ENCODE measurements at places on chromosomes 5 and 9.

GRCh38 chr5:148805326-148806290, 20.8 kb upstream of the ADRB2 start:
- DNase-seq: no peak

DNA sequence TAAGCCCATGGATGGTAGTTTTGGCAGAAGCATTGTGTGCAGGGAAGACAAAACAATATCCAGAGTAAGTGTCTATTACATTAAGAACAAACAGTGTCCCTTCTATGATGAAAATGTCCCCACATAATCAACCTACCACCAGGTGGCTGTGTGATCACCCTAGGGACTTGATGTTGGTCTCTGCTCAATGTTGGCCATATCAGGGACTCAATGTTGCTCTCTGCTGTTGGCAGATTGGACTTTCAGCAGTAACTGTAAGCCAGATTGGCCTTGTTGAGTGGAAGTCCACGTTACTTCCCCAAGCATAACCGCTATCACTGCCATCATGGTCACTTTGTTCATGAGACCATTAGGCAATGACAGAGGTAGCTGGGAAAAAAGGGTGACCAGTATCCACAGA, 52.8 kb upstream of the PRSS3 start:
- DNase-seq: peak; percentile 79

DNA sequence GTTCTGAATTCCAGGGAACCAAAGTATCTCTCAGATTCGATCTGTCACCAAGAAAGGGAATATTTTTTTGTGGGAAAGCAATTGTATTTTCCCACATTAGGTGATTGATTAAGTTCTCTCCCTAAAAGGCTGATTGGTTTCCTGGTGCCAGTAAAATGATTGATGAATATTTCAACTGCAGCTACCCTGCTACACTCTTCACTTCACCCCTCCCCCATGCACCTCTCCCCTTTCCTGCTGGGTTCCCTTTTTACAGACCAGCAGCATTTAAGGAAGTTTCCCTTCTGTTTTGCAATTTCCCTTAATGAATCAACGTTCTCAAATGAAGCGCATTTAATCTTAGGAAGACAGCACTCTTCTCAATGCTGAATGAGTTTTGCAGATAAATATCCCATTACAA, 13.1 kb downstream of the NR6A1 start:
- no peak for DNase-seq

- no peak for DNase-seq
These were observed 47.9 kb upstream of the ZNF618 start for GRCh38 chr9:113828221-113828620.

DNA sequence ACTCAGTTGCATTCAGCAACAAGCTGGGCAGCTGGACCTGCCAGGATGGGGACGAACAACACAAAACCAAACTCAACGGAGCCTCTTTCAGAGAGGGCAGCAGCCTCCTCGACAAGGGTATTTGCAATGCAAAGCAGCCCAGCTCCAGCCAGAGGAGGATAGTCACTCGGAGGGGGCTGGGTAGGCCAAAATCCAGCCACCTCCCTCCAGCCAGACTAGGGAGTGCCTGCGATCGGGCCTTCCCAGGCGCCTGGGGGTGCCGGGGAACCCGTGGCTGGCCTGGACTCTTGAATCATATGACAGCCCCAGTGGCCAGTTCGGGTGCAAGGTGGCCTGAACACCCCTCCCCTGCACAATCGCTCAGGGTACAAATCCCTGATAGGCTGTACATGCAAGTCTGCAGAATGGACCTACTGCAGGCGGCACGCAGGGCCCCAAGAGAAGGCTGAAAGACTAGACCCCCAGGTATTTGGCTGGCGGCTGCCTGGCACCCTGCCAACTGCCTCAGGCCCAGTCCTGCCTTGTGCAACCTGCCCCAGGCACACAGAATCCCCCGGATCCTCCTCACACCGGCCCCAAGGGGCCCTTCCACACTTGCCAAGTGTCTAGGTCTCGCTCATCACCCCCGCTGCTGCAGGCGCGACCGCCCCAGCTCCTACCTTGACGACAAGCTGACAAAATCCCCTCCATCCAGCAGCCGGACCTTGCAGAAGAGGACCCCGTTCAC, 1.3 kb downstream of the EEIG1 start:
- DNase-seq: peak; percentile 72

DNA sequence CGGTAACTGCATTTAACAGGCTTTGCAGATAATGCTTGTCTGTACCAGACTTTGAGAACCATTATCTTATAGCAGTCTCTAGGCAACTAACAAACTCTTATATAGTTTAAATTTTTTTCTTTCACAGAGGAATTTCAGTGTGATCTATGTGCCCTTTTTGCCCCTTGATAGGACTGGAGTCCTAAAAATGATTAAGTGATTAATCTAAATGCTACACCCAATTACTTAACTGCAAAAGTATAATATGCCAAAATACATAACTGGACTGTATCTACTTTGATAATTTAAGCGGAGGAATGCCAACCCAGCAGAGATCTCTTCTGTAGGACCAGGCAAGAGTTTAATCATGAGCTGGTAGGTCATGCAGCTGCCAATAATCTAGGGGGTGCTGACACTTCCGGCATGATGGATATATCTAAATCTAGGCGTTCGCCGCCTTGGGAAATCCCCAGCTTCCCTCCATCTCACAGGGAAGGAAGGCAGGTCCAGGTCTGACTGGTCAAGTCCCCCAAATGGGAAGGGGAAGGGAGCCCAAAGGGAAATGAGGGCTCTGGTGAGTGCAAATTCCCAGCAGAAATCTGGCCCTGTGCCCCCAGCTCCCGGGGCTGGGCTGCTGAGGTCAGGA, 205.6 kb downstream of the GAPVD1 start:
- DNase-seq: no peak

DNA sequence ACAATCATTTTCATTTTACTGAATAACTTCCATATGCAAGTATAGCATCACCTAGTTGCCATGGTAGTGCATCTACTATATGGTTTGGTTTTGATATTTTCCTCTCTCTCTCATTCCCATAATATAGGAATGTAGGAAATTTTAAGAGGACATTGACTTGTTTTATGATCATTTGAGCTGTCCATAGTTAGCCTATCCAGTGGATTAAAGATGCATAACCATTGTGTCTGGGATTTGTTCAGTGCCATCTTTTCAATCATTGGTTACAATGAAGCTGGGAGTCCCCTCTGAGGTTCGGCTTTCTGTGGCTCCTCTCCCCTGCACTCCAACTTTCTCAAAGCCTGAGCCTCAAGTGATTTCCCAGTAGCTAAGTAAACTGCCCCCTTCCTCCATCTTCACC, 458.5 kb downstream of the RAB3C start:
- no peak for DNase-seq

DNA sequence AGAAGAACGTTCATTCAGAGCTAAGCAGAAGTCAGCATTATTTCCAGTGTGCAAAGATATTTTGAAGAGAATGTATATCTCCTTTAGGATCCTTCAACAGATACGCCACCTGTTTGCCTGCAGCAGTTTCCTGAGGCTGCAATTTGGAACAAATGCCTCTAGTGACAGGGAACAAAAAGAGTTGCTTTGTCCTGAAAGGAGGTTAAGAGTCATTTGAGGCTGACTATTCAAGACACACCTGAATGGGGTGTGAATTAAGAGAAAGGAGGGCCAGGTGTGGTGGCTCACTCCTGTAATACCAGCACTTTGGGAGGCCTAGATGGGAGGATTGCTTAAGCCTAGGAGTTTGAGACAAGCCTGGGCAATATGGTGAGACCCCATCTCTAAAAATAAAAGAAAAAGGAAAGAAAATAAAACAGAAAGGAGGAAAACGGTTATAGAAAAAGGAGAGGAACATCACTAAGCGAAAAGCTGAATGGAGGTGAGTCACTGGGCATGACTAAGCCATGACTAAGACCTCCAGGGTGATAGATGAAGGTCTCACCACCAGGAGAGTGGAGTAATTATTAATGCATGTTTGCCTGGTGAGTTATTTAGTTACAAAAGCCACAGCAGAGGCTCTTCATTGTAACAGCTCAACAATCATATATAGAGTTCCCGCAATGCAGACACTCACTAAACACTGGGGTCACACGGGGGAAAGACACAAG, 255.2 kb upstream of the TNC start:
- DNase-seq: peak; percentile 89

DNA sequence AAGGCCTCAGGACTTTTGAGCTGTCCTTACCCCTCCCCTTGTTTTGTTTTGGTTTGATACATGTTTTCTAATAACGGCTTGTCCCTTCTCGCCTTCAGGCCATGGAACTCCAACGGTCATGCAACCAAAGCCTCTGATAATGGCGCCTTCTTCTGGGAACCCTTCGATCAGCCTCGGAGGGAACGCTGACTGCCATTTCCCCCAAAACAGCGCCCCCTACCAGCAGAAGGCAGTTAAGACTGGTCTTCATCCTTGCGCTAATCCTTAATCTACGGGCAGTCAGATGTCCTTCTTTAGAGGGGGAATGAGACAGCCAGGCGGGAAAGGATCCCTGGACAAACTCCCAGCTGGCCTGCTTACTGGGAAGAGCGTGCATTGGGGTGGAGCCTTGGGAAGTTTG, 276.6 kb downstream of the ICE1 start:
- no peak for DNase-seq

DNA sequence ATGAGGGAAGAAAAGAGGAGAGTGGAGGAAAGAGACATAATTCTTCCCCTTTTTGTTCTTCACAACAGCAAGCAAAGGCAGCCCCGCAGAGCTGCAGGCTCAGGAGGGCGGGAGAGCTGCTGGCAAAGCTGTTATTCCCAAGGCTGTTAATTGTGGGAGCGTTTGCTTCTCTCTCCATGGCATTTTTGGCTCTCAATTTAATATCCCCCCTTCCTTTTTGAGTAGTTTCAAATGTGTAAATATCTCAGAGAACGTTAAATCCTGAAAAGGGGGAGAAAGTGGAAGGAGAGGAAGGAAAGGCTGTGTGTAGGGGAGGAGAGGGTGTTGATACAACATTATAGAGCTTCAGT, 165.7 kb downstream of the NSG2 start:
- DNase-seq: no peak

- DNase-seq: no peak
These were observed 191.8 kb downstream of the ESM1 start for GRCh38 chr5:54793468-54794134.

DNA sequence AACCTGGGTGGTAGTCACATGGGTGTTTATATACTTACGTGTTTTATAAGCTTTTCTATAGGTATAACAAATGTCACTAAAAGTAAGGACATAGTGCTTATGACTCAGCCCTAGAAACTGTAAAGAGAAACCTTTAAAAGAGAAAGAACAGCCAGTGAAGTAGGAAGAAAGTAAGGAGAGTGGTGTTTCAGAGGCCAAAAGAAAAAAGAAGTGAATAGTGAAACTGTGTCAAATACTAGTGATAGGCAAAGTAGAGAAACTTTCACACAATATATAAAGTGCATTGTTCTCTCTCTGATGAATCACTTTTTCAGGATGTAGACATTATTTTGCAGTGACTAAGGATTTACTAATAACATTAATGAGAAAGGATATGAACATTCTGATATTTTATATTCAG, 74.2 kb upstream of the SUSD1 start:
- DNase-seq: no peak

DNA sequence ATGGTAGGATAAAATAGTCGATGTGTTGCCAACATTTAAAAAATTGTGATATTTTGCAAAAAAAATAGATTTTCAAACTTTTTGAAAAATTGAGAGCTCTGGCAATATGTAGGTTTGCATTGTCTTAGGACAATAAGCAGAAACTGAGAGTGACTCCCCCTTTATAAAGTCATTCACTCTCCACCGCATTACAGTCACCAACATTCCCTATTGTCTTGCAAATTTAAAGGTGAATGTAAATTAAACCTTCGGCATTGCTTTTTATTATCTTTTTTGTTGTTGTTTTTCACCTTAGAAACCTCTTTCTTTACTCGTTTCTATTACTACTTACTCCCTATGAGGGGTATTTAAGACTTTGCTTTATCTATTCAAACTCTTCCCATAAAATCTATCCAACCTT, 944.2 kb downstream of the DTWD2 start:
- no peak for DNase-seq

- no peak for DNase-seq
These were observed 10.4 kb upstream of the ANXA1 start for GRCh38 chr9:73141282-73141681.

- no peak for DNase-seq
These were observed 70.2 kb upstream of the ELL2 start for GRCh38 chr5:96031811-96032261.

DNA sequence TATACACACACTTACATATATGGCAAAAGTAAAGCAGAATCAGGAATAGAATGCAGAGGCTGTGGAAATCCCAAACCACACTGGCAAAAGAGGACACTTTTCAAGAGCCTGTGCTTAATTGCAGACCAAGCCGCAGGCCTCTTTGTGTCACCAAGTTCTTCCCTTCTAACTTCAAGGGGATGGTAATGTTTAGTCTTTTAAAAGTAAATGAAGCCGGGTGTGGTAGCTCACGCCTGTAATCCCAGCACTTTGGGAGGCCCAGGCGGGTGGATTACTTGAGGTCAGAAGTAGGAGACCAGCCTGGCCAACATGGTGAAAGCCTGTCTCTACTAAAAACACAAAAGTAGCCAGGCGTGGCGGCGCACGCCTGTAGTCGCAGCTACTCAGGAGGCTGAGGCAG, 28.7 kb downstream of the ROR2 start:
- DNase-seq: no peak

DNA sequence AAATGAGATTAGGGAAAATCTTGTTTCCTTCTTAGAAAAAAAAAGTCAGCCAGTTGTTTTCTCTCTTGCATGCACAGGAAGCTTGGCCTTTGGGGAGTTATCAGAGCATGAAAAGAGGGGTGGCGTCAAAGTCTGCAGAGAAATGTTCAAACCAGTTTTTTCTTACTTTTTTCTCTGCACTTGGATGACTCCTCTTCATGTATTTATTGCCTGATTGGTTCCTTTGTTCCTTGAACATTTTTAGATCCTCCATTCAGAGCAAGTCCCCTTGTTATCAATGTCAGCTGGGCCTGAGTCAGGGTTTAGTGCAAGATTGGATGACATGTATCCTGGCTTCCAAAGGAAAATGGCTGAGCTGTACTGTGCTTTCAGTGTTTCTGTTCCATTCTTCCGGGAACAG, 392.6 kb upstream of the BRINP1 start:
- no peak for DNase-seq

DNA sequence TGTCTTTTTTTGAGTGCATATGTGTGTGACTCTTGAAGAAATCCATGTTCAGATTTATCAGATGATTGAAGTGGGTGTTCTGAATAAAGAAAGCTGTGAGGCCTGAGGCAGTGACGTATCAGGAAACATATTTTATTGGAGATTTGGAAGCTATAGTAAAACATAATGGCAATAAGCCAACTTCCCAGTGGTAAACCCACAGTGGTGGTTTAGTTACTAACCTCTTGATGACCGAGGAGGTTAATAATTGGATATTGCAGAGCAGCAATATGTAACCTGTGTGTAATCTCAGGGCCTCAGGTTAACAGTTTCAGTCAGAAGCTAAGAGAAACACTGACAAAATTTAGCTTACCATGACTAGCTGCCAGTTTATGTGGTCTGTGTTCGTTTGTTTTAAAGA, 6.9 kb downstream of the RGMB start:
- DNase-seq: no peak

- DNase-seq: no peak
These were observed 1770.8 kb upstream of the CDH9 start for GRCh38 chr5:28808967-28809810.

- no peak for DNase-seq
These were observed 6.6 kb downstream of the LHX2 start for GRCh38 chr9:124017929-124018729.

Measured in HT-29 (cell line).